ENCODE measurements at places on chromosomes 1 and 21.

DNA sequence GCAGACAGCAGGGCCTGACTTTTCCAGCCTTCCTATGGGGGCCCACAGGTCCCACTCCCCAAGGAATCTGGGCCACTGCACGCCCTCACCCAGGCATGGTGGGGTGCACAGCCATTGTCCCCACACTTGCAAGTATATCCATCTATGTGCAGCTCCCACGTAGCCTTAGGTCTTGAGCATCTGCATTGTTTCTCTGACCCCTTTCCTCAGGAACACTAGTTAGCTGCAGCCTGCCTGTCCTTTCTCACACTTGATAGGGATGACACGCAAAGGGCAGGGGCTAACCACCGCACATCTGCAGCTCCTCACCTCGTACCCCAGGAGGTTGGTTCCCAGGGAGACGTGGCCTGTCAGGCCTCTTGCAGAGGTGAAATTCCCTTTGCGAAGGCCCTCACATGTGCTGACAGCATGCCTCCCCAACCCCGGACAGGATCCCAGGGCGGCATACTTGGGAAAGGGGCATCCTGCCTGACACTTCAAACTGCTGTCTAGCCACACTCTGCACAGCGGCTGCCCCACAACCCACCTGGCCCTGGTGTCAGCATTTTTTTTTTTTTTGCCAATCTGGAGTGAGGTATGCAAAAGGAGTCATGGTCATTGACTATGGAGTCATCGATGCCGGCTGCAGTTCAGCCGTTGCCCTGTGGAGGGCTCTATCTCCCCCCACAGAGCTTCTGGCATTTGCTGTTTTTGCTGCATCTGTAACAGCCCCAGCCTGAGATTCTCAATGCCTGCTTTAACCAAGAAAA is 5.0 kb downstream of the JMJD4 start:
- DNase-seq: no peak

- peak; percentile 54 for DNase-seq
Observed at GRCh38 chr1:205791568-205792180, 16.4 kb upstream of the RAB29 start.

- peak; percentile 89 for DNase-seq
Observed at GRCh38 chr1:6393400-6394187, at the start of gene ACOT7. Gene ACOT7 (minus strand): TSS chr1:6393767. CDS start chr1:6393399, 368 bp downstream.

- no peak for DNase-seq
Observed at GRCh38 chr1:19395678-19396192, 83.6 kb downstream of the SLC66A1 start.

DNA sequence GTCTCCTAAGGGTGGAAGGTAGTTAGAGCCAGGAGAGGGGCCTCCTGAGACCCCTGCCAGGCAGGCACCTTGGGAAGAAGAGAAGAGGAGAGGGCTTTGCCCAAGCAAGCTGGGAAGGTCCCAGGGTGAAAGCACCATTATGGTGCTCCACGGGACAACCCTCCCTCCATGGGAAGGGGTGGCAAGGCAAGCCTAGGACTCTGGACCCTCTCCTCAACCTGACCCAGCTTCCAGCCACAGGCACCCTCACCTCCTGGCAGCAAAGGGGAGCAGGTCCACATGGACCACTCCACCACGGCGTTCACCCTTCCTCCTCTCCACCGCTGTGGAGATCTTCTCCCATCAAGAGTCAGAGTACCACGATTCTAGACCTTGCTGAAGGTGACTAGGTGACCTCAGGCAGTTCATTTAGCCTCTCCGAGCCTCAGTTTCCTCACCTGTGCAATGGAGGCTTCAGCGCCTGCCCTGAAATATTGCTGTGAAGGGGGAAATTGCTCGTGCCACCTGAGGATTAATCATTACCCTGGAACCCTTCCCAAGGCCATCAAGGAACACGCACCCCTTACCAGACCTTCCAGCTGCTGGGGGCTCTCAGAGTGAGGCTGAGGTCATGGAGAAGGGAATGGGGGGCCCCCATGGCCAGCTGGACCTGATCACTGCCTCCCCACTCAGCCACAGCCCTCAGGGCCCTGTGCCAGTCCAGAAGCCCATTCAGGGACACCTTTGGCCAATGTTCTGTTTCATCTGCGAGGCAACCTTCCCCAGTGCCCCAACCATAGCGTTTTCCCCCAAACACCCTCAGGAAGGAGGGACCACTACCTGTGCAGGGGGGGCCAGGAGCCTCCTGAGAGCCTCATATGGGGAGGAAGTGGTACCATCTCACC is 1.6 kb downstream of the RAP1GAP start:
- DNase-seq: no peak

- DNase-seq: no peak
Observed at GRCh38 chr21:28485301-28486022, 507.2 kb downstream of the LTN1 start.

GRCh38 chr1:65069011-65069565 is 78.9 kb upstream of the AK4 start:
- no peak for DNase-seq

- no peak for DNase-seq
Observed at GRCh38 chr1:115251340-115251748, 86.7 kb downstream of the NGF start.

Data from NCI-H187 (cell line).